ENCODE measurements at places on chromosomes 13 and 19.

DNA sequence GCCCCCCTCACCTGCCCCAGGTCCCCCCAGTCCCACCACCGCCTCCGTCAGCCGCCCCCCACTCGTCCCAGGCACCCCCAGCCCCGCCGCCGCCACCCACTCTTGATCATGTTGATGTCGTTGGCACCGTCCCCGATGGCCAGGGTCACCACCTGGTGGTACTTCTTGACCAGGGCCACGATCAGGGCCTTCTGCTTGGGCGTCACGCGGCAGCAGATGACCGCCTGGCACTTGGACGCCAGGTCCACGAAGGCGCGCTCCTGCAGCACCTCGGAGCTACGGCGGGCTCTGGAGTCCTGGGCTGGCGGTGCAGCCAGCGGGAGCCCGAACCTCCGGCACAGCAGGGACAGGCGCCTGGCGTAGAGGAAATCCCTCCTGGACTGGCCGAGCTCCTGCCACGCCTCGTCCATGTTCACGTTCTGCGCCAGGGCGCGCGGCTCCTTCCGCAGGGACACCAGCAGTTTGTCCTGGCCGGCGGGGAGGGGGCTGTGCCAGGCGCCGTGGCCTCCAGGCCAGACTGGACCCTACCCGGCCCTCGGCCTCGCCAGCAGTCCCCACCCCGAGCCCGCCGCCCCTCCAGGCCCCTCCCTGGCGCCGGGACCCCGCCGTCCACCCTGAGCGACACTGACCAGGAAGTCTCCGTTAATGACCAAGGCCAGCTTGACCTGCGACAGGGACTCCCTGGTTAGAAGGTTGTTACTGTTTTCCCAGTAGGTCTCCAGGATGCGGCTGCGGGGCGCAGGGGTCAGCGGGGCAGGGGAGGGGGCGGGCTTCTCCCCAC, 22.6 kb downstream of the ATP8B3 start:
- DNase-seq: no peak

GRCh38 chr13:46041419-46041839, 11.1 kb downstream of the ZC3H13 start:
- DNase-seq: no peak

DNA sequence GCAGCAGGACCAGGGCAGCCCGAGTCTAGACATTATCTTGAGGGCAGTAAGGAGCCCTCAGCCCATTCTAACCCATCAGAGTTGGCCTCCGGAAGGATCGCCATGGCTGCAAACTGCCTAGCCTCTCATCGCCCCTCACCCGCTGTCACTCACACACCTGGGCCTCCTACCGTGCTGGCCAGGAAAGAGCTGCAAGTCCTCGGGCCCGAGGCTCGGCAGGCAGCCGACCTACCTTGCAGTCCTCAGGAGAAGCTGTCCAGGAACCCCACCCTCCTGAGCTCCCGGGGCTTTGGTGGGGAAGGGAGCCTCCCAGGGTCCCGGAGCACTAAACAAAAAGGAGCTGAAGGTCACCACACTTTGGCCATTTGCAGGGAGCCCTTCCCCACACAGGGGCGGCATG, 46.8 kb downstream of the CCNE1 start:
- no peak for DNase-seq

GRCh38 chr19:12953799-12954611, 3.0 kb downstream of the GADD45GIP1 start:
- no peak for DNase-seq

- no peak for DNase-seq
These were observed 13.7 kb downstream of the RRAS start for GRCh38 chr19:49626226-49626625.

DNA sequence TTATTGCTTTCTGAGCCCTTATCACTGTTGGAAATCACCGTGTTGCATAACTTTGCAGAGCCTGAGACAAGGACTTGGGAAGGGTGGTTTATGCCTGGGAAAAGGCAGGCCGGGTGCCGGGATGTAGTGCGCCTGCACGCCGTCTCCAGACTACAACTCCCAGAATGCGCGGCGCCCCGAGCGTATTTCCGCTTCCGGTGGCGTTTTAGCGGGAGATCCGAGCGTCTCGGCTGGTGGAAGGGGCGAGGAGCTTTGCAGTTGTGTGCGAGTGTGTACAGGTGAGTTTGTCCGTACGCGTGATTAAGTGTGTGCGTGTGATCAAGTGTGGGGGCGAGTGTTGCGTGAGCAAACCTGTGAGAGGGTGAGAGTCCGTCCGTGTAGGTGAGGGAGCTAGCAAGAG, 75.4 kb downstream of the PEG3 start:
- DNase-seq: no peak

DNA sequence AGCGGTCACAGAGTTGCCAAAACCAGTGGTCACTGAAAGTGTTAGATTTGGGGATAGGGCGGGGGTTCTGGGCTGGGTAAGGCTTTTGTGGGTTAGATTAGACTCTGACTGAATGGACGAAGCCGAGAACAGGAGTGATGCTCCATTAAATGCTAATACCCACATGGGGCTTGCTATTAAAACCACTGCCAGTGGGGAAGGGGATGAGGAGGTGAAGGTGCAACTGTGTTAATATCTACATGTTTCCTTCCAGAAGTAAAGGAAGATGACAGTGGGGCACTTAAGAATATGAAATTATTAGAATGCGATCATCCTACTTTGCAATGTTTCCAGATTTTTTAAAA, 573 bp upstream of the ZNF614 start:
- DNase-seq: peak; percentile 23

- peak; percentile 68 for DNase-seq
These were observed 7.7 kb downstream of the PLEKHF1 start for GRCh38 chr19:29672933-29673336.

- no peak for DNase-seq
These were observed 27.1 kb downstream of the SERP2 start for GRCh38 chr13:44400736-44401135.

GRCh38 chr13:35014606-35015213, 72.6 kb downstream of the NBEA start:
- no peak for DNase-seq

DNA sequence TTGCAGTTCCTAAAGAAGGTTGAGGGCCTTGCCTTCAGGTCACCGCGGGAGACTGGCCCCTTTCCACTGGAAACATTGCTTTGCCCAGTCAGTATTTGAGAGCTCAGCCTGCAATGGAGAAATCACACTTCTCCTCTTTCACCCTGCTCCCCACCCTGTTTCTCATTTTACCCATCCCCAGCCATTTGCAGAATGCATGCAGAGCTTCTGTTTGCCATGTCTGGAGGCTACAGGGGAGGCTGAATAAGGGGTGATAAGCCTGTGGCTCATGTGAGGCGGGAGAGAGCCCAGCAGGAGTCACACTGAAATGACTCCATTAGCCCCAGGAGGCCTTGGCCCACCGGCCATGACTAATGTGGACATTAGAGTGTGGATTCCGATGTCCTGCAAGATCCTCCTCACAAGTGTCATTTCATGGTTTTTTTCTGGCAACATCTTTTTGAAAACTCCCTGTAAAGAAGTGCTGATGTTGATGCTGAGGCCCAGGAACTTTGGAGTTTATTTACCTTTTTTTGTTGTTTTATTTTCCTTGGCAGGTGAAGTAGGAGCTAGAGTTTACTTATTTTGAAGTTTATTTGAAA, 6.3 kb downstream of the SPINT2 start:
- DNase-seq: no peak

DNA sequence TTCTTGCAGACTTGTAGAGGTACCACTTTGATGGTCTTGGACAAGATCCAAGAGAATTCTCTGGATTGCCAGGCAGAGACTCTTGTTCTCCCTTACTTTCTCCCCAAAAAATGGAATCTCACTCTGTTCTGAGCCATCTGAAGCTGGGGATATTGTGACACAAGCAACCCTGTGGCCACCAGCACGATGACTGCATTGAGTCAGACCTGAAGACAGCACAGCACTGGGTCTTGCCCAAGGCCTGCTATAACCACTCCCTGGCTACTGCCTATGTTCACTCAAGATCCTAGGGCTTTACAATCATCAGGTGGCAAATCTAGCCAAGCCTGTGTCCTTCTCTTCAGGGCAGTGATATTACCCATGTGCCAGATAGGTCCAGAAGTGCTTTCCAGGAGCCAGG, 202.5 kb upstream of the SERP2 start:
- no peak for DNase-seq
